ENCODE measurements at places on chromosomes 1 and 21.

DNA sequence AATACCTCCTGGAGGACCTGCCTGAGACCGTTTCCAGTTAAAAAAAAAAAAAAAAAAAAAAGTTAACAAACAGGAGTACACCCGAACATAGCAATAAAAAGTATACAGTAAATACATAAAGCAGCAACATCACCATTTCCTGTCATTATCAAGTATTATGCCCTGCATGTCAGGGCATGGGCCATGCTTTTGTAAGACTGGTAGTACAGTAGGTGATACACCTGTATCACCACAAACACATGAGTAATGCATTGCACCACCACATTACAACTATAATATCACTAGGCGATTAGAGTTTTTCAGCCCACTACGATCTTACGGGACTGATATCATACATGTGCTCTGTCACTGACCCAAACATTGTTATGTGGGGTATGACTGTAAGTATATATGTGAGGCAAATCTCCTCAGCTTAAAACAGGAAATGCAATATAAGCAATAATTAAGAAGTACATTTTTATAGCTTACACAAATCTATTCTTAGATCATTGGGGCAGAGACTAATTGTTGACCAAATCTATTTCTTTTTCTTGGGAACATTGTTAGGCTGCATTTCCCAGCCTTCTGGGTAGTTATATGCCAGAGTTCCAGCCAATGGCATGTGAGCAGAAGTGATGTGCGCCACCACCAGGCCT lies 98.1 kb downstream of the PLD5 start:
- no peak for DNase-seq

DNA sequence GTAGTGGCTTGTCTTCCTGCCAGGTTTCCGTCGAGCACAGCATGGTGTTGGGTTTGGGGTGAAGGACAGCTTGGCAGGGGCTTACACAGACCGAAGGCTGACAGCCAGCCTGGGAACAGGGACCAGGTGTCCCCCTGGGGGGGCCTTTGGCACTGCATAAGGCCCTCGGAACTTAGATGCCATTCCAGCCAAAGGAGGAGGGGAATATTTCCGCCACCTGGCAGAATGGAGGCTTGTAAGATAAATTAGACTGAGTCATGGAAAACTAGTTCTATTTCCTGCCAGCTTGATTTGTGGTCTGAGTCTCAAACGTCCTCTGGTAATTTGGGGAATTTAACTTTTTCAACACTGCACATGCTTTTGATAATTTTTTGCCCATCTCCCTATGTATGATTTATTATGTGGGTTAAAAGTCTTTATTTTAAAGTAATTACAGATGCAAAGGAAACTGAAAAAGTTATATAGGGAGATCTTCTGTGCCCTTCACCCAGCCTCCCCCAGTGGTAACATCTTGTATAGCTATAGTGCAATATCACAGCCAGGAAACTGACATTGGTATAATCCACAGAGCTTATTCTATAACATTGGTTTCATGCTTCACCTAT lies 11.5 kb upstream of the TMEM51 start:
- DNase-seq, result no peak

- DNase-seq, result no peak
Measured at GRCh38 chr1:3819771-3820200, 23.5 kb upstream of the LRRC47 start.

DNA sequence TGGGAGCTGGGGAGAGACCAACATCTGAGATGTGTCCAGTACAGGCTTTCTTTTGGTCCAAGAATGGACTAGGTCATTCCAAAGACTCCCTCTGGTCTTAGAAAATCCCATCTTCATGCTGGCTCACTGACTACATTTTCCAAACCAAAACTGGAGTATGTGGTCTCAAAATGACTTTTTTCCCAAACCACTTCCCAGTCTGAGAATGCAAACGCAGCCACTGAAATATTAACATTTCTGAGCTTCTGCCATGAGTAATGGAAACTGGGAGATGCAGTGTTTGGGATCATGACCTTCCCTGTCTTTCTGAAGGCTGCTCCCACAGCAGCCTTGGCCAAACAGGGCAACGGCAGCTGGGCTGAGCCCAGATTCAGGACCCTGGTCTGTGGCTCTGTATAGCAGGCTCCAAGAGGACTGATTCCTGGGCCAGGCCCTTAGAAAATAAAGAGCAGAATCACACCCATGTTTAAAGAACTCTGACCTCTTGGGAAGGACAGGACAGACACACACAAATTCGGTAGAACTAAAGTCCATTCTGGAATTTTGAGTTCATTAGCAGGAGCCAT lies 62.1 kb upstream of the CNTN2 start:
- no peak for DNase-seq

GRCh38 chr1:171814692-171815091 lies 26.6 kb upstream of the DNM3 start:
- DNase-seq, result no peak

DNA sequence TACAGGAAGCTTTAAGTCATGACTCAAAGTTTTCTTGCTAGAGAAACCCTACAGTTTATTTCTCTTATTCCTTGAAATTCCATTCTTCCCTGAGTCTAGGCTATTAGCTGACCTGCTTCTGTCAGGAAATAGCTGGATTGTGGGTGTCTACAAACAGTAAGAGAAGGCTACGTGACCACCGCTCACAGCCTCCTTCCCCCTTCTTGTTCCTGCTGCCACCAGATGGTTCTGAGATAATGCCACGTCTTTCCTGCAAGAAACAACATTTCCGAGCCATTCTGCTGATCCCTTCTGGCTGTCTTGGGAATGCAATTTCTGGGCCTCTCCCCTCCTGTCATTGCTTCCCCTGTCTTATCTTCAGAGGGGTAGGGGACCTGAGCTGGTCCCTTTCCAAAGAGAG lies 128.9 kb upstream of the SGIP1 start:
- no peak for DNase-seq
